ENCODE measurements at places on chromosomes 16 and 17. TPM values are rescaled to one million over a fixed set of nuclear protein-coding genes. Genes with fewer than 3 reads are reported as not detected.

ELMO3 gene
- 1.3 TPM for total RNA-seq

KRTAP29-1 gene
- total RNA-seq = not detected

OTOA gene
- total RNA-seq = 0.05 TPM

TNRC6C gene
- total RNA-seq = 2.7 TPM

CKLF gene
- 65.6 TPM for total RNA-seq

TMEM219 gene
- 103 TPM for total RNA-seq

TTLL6 gene
- total RNA-seq = 0.88 TPM

CCL7 gene
- total RNA-seq = 0.12 TPM

SHCBP1 gene
- total RNA-seq = 36.0 TPM

TMEM220 gene
- 1.9 TPM for total RNA-seq

SARM1 gene
- 6.5 TPM for total RNA-seq

MYH8 gene
- not detected for total RNA-seq

CMC2 gene
- 120 TPM for total RNA-seq

KRT39 gene
- total RNA-seq = not detected

NHERF1 gene
- 43.4 TPM for total RNA-seq

ABCC12 gene
- total RNA-seq = 0.09 TPM

SEPTIN12 gene
- total RNA-seq = not detected

CCL4 gene
- not detected for total RNA-seq

KRTAP4-5 gene
- total RNA-seq = not detected

SCNN1B gene
- 0.18 TPM for total RNA-seq

KRT12 gene
- not detected for total RNA-seq

CCL3 gene
- total RNA-seq = not detected

FNDC8 gene
- total RNA-seq = not detected

HIGD1B gene
- not detected for total RNA-seq

Data from A549 treated with CORT108297 at 1 μM for 4 hours (cell line).